ENCODE measurements at places on chromosomes 7 and 10. TPM values are rescaled to one million over a fixed set of nuclear protein-coding genes. Genes with fewer than 3 reads are reported as not detected.

OR2A7 gene
- total RNA-seq, result 2.2 TPM

DNA sequence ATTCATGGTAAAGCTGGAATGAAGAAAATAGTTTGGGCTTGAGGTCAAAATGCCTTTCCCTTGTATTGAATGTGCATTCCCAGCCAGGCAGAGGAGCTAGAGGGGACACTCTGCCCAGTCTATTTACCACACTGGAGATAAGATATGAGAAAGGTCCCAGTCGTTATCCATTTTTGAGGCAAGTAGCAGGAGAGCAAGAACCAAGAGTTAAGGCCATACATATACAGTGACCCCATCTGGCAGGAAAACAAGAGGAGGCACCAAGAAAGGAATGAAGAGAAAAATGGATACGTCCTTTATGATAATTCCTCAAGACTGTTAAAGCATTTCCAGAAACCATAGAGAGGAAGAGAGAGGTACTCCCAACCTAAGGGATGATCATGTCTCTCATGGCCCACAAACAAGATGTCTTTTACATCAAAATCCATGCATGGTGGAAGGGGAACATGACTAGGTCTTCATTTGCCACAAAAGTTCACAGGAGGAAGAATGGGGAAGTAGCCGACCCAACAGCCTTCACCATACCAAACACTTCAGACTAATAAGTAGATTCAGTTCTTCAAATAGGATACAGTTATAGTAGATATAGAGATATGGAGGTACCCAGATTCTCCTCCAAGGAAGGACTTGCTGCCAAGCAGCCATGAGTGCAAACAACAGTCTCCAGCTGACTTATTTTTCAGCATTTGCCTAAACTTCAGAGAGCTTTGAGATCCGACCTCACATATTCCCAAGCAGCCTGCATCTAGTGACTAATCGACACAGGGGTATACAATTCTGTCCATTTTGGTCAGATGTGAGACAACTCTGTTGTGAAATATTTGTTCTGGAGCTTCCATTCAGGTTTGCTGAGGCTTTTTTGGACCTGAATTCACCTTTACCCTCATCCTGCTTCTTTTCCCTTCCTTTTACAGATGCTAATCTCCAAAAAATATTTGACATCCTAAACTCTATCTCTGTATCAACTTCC is 61.1 kb upstream of the CCDC71L start:
- no peak overlapping the region for H3K27ac ChIP-seq
- H3K4me3 ChIP-seq, result no peak overlapping the region
- H3K36me3 ChIP-seq, result peaks cover 5% of the 10 kb centered on the region
- H3K27me3 ChIP-seq, result peaks cover 6% of the 10 kb centered on the region

DNA sequence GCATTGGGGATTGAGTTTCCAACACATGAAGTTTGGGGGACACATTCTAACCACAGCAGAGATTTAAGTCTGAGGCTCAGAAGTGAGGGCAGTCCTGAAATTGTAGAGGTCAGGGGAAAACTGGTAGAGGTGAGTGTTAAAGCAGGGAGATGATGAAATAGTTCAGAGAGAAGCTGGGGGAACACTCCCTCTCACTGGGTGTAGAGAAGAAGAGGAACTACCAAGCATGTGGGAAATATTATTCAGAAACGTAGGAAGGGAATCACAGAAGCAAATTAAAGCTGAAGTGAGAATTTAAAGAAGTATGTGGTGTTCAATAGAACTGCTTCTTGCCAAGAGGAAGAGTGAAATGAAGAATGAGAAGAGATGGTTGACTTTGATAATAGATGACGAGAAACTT is 121.5 kb upstream of the FAM3C start:
- H3K27ac ChIP-seq, result no peak overlapping the region
- H3K4me3 ChIP-seq, result no peak overlapping the region
- DNase-seq, result no peak
- H3K36me3 ChIP-seq, result no peaks in the 10 kb centered on the region
- no peaks in the 10 kb centered on the region for H3K4me1 ChIP-seq
- no peaks in the 10 kb centered on the region for H3K27me3 ChIP-seq

TAS2R4 gene
- 1.9 TPM for total RNA-seq

GIMAP7 gene
- 203 TPM for total RNA-seq

LIPJ gene
- total RNA-seq, result not detected

IL15RA gene
- total RNA-seq, result 20.3 TPM

- peaks cover 5% of the 10 kb centered on the region for H3K27me3 ChIP-seq
- DNase-seq, result no peak
- H3K4me1 ChIP-seq, result no peaks in the 10 kb centered on the region
- no peak overlapping the region for H3K27ac ChIP-seq
- no peak overlapping the region for H3K4me3 ChIP-seq
Observed at GRCh38 chr7:115116773-115117715, 195.2 kb downstream of the MDFIC start.

DNA sequence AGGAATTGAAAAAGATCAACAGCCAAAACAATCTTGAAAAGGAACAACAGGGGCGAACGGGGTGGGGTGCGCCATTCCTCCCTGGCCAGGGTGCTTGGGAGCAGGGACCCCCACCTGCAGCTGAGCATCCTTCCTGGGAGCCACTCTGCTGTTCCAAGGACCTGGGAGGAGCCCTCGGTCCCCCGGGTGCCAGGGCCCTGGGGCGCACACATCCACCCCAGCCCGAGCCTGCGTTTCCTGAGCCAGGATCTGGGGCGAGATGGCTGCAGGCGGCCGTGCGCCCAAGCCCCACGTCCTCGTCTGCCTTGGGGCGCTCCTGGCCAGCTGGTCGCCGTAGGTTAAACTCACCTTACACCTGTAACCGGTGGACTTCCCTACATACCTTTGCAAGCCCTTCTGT is 10.6 kb downstream of the AP3M1 start:
- no peak for DNase-seq
- no peak overlapping the region for H3K27ac ChIP-seq
- H3K36me3 ChIP-seq, result peaks cover 18% of the 10 kb centered on the region
- H3K4me1 ChIP-seq, result peaks cover 6% of the 10 kb centered on the region
- no peak overlapping the region for H3K4me3 ChIP-seq
- H3K27me3 ChIP-seq, result no peaks in the 10 kb centered on the region

SLC13A1 gene
- total RNA-seq, result not detected

Measured in activated naive CD8-positive, alpha-beta T cell treated with anti-CD3 and anti-CD28 coated beads, Interleukin-2, amount 10 ng/mL, durations not matched to agents 7 days and 5 days (primary cell).